Colonic mucosa (tissue), 4 donors: ENCODE measurements at places on chromosomes 1 and 21. TPM values are rescaled to one million over a fixed set of nuclear protein-coding genes. Genes with fewer than 3 reads are reported as not detected.

GRCh38 chr1:167454894-167455785 lies 63.2 kb downstream of the CD247 start:
- peak; percentile 68 for DNase-seq

DNA sequence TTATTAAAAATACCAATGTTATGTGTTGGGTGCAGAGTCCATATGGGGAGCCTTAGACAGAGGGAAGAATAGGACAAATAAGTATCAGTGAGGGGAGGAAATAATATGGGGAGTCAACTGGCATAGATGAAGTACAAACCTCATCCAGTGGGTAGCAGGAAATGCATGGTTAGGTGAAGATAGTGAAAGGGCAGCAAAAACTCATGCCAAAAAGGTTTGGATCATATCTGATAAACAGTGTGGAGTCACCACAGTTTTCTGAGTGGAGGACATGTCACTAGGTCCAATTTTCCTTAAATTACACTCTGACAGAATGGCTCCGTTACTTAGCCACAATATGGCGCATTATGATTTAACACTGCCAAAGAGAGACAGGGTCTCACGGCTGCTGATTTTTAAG lies 10.3 kb downstream of the DUSP23 start:
- no peak for DNase-seq

- DNase-seq: no peak
Observed at GRCh38 chr1:215022741-215023141, 59.8 kb upstream of the KCNK2 start.

Gene RHEX
- total RNA-seq: 1.4 TPM

Gene IL19
- not detected for total RNA-seq

DNA sequence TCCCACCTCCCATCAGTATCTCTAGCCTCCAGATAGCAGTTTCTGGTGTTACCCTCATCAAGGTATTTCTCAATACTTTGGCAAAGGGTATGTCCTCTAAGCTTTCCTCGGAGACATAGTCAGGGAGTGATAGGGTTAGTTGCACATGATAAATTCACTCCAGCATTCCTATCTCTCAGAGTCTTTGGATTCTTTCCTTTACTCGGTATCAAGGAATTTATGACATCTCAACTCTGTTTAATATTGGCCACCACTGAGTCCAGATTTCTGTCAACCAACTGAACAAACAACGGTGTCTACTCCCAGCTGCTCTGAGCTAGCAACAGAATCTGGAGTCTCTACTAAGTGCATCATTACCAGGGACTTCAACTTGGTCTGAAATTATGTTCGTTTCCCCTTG lies 233.4 kb downstream of the TM2D1 start:
- DNase-seq: no peak

DNA sequence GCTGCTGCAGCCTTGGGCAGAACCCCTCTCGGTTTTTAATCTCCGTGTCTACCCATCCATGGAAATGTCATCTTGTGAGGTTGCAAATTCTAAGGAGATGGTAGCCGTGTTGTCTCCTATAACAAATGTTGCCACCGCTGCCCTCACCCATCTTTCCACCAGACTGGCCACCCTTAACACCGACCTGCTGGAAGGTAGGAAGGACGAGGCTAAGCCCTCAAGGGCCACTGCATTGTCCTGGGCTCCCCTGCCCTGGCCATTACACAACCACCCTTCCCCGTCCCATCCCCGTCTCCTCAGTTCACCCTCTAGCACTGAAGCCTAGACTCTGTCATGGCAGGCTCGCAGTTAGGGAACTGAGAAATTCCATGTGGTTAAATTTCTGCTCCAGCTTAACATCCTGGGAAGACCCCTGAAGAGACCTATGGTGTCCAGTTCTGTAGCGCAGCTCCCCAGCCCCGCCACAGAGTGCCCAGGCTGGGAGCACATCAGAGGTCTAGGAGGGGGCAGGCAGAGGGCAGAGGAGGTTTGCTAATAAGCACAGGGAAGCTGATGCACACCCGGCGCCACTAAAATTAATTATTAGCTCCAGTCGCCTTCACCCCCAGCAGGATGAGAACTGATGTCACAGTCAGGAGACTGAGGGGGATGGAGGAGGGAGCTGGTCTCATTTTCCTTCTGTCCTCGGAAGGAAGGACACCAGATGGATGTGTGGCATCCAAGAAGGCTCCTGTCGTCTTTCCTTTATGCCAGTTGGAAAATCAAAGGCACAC lies 38.3 kb downstream of the STUM start:
- no peak for DNase-seq

GRCh38 chr1:97781762-97782337 lies 139.0 kb downstream of the DPYD start:
- DNase-seq: no peak

GRCh38 chr1:230900984-230901383 lies 32.7 kb upstream of the C1orf198 start:
- no peak for DNase-seq

- no peak for DNase-seq
Observed at GRCh38 chr1:156639601-156640101, 2.3 kb upstream of the BCAN start.

Gene FCER1A
- 0.47 TPM for total RNA-seq

DNA sequence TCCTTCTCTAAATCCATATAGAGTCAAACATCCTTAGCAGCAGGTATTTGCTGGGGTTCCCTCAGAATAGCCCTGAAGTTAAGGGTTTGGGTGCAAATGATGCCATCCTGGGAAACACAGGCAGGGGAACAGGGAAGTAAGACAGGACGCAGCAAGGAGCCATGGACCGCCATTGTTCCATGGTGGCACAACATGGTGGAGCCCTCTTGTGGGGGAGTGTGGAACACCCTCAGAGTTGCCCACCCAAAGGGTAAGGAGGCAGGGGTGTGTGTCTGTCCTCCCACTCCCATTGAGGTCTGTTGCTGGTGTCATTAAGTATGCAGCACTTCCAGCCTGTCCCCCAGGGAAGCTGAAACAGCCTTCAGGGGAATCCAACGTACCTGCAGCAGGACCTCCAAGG lies 20.4 kb upstream of the RCAN1 start:
- DNase-seq: no peak

Gene EIF2D
- total RNA-seq: 45.0 TPM

- no peak for DNase-seq
Observed at GRCh38 chr1:51878308-51878615, 265 bp downstream of the NRDC start.

Gene LDLRAD1
- total RNA-seq: 0.24 TPM

Gene RGS4
- 0.37 TPM for total RNA-seq

GRCh38 chr1:199083680-199084079 lies 444.8 kb downstream of the PTPRC start:
- no peak for DNase-seq

Gene SLAMF9
- not detected for total RNA-seq

DNA sequence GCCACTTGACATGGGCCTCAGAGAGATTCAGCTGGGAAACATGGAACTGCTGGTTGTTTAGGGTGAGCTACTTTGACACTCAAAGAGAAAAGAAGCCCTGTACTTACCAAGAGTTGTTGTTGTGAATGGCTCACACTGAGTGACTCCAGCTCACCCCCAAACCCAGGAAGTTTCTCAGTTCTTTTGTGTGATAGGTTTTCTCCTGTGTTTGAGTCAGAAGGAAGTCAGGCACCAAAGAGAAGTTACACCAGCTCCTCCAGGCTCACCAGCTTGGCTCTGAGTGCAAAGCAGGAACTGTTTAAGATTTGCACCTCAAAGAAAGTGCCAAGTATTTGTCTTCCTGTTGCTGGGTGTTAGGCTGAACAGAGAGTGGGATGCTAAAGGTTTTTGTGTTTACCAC lies 111.2 kb upstream of the PROX1 start:
- DNase-seq: no peak

DNA sequence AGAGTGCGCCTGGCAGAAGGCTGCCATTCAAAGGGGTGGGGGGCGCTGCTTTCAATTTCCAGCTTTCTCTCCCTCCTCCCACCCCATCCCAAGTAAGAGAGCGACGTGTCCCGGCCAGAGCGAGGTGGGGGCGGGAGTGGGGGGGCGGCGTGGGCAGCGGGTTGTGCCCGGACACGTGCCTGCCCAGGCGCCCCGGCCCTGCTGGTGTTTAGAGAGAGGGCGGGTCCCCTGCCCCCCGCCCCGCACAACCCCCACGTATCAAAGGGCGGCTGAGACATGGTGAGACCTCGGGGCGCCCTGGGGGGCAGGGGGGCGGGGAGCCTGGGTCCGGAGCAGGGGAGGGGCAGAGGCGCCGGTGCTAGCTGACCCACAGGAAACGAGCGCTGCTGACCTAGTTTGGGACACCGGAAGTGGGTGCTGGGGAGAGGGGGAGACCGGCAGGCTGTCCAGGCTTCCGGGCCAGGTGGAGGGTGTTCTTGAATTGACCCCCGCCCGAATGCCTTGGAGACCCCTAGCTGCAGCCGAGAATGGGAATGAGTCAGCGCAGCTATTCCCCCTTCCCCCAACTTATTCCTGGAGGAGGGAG lies 1.3 kb downstream of the ZBTB7B start:
- peak; percentile 81 for DNase-seq

DNA sequence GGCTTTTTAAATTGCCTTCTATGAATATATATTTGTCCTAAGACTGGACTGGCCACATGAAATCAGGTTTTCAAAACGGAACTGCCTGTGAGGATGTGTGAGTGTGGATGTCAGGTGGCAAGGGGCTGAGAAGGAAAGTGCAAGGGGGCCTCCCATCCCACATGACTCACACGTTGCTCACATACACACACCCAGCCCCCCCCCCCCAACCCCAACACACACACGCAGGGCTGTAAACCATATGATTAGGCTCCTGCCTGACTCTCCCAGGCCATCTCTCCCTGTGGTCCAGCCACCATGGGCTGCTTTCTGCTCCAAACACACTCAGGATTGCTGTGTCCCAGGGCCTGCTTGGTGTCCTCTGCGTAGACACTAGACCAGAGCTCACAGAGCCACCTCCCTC lies 22.4 kb downstream of the DEGS1 start:
- DNase-seq: peak; percentile 23

- DNase-seq: no peak
Observed at GRCh38 chr1:36585569-36586548, 103.1 kb upstream of the CSF3R start.

GRCh38 chr21:44511219-44511937 lies 28.6 kb downstream of the KRTAP10-1 start:
- no peak for DNase-seq

Gene GRIK1
- total RNA-seq: 0.11 TPM

- DNase-seq: no peak
Observed at GRCh38 chr1:45370575-45370974, 30.3 kb upstream of the MUTYH start.

- no peak for DNase-seq
Observed at GRCh38 chr1:185239861-185240260, 77.2 kb downstream of the IVNS1ABP start.

DNA sequence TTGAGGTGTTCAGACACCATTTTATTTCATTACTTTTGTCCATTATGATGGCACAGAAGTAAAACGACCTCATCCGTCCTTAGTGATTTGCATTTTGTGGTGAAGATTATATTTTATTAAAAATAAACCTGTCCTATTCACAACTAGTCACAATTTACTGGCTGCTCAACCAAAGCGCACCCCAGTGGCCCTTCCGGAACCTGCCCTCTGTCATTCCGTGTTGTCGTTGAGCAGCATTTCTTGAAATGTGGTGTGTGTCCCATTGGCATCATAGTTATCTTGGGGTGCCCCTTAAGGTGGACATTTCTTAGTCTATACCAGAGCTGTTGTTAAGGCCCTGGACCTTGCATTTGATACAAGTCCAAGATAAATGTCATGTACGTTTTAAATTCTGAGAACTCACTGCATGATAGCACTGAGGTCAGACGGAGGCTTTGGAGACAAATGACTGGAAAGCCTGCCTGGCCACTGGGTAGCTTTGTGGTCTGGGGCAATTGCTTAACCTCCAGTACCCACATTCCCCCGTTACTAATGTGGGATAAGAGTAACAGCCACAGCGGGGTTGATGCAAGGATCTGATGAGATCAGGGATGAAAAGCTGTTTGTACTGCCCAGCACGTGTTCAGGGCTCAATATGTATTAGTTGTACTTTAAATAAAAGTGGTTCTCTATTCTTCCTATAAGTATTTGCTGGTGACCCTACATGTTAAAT lies 36.2 kb downstream of the BACH1 start:
- DNase-seq: no peak

DNA sequence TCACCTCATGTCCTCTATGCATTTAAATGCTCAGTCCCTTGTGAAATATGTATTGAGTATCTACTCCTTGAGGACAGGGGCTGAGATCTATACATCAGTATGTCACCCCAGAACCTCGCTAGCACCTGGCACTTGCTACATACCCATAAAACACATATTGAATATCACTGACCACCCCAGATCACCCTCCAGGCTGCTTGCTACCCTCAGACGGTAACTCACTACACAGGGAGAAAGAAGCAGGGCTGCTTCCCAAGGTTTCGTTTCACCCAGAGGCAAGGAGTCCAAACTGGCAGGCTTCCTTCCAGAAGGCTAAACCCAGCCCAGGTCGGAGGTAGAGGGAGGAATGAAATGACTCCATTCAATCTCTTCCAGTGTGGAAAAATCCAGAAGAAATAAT lies 8.5 kb downstream of the INKA2 start:
- peak; percentile 6 for DNase-seq

GRCh38 chr1:67748630-67749029 lies 63.6 kb downstream of the GADD45A start:
- peak; percentile 35 for DNase-seq

Gene TTC22
- total RNA-seq: 80.6 TPM

Gene S100A14
- 543 TPM for total RNA-seq

Gene CHD5
- 0.35 TPM for total RNA-seq

GRCh38 chr1:89667691-89668090 lies 34.8 kb downstream of the LRRC8C start:
- DNase-seq: no peak

GRCh38 chr1:230682274-230682673 lies 31.6 kb downstream of the AGT start:
- no peak for DNase-seq

Gene NEGR1
- total RNA-seq: 9.2 TPM

GRCh38 chr1:9687874-9688582 lies 36.5 kb downstream of the PIK3CD start:
- DNase-seq: peak; percentile 25

DNA sequence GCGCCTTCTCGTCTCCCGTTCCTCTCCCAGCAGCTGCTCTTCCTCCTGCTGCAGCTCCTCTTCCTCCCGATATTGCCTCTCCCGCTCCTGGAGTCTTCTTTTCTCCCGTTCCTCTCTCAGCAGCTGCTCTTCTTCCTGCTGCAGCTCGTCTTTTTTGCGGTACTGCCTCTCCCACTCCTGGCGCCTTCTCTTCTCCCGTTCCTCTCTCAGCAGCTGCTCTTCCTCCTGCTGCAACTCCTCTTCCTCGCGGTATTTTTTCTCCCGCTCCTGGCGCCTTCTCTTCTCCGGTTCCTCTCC lies 5.3 kb downstream of the TCHH start:
- DNase-seq: no peak

GRCh38 chr1:181430015-181430885 lies 53.1 kb upstream of the CACNA1E start:
- DNase-seq: no peak
